Progenitor cell of endocrine pancreas (in vitro differentiated cells): ENCODE measurements at places on chromosomes 1 and 21.

DNA sequence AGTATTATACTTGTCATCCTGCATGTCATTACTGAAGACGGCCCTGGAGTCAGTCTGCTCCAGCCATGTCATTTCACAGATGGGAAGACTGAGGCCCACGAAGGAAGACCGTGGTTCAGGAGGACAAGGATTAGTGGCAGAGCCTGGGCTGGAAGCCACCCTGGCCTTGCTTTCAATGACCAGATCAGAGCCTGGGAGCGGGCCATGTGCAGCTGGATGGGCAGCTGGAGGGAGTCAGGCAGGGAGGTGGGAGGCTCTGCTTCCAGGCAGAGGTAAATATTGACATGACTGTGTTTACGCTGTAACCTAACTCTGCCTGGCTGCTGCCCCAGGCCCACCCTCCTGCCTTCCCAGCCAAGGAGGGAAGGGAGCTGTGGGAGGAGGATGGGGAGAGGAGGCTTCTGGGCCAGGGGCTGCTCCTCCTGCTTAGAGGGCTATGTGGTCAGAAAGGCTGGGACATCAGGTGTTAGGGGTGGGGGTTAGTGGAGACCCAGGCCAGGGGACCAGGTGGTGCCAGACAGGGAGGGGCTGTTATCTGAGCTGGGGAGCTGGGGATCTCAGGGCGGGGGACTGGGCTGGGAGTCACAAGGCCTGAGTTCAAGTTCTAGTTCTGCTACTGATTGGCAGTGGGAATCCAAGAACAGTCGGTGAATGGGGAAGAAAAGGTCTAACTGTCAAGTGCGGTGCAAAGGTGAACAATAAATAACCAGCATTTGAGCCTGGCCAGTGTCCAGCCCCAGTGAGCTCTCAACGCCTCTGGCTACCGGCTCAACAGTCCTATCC lies 48.5 kb upstream of the ECE1 start:
- DNase-seq: peak; percentile 48

DNA sequence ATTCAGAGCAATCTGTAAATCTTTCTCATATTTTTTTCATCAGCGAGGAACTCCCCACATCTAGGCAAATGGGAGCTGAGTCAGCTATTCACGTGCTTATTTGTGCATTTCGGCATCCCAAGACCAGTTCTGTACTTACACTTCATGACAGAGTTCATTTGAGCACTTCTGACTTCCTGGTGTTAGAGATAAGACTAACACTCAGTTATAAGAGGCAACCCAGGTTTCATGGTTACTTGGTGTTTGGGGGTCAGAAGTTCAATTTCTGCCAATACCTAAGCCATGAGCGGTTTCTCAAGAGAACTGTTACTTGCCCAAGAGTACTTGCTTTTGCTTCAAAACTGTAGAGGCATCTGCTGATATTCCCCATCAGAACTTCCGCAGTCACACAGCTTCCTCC lies 24.1 kb upstream of the DESI2 start:
- no peak for DNase-seq

- no peak for DNase-seq
Observed at GRCh38 chr1:27428316-27429028, 36.0 kb downstream of the GPR3 start.

- no peak for DNase-seq
Observed at GRCh38 chr1:185291159-185291558, 25.9 kb downstream of the IVNS1ABP start.

- DNase-seq: no peak
Observed at GRCh38 chr1:247443641-247444040, 14.3 kb downstream of the OR2B11 start.

- no peak for DNase-seq
Observed at GRCh38 chr1:106608841-106609240, 447.6 kb upstream of the PRMT6 start.

- DNase-seq: no peak
Observed at GRCh38 chr1:12296016-12296415, 66.2 kb downstream of the VPS13D start.

DNA sequence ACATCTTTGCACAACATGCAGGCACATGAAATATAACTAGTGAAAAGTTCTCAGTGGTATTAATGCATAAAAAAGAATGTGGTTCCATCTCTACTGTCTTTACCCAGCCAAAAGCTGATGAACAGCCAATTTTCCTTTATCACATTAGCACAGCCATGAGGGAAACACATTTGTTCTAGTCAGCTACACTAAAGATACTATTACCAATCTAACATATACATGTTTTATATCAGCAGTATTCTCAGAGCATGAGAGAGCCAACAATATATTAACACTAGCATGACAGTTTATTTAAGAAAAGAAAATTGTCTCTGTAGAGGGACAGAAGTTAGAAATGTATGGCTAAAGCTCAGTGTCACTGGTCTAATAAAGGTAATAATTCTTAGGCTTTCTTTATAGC lies 56.3 kb downstream of the USH2A start:
- DNase-seq: no peak

- DNase-seq: no peak
Observed at GRCh38 chr1:198467342-198467741, 73.1 kb downstream of the ATP6V1G3 start.

GRCh38 chr1:70220517-70221237 lies 503 bp upstream of the SRSF11 start:
- DNase-seq: no peak

DNA sequence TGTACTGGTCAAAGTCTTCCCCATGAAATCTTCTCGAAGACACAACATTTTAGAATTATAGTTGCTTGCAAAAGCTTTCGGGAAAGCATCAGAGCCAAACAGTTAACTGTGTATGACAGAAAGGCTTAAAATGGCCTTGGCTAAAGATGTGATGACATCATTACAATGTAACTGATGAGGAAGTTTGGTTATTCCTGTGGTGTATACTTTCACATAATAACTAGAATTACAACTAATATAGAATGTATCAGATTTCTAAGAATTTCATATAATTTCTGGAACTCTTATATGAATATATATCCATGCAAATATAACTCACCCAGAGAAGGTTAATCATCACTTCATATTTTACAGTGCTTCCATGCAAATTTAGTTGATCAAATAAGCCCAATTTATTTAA lies 8.4 kb downstream of the TP73 start:
- no peak for DNase-seq

DNA sequence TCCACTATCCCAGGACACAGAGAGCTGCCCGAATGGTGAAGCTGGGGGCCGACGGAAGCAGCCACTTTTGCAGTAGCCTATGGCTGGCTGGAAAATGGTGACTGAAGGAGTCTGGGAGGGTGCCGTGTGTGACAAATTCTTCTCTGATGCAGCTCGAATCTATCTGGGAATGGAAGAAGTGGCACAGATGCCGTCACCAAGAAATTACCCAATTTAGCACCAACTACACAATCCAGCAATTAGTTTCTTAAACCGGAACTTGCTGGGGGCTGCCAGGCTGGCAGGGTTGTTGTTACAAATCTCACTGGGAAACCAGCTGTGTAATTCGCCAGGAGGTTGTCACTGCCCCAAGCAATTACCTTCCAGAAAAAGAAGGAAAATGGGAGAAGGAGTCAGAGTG lies 18.0 kb downstream of the DLGAP3 start:
- no peak for DNase-seq

DNA sequence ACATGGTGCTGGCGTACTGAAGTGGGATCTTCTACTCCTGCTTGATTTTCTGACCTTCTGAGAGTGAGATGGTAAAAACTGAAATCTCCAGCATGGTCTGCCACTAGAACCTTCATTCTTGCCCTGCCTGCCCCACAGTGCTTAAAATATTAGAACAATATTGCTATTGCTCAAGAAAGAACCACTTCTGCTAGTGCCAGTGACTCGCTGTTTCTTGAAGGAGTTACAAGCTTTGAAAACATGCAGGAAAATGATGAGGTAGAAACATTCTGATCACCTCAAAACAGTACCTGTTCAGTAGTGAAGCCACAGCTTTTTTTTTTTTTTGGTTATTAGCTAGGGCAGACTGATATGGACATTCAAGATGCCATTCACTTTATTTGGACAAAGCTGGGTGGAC lies 95.3 kb downstream of the BACH1 start:
- DNase-seq: no peak

- DNase-seq: no peak
Observed at GRCh38 chr1:247451388-247452010, 6.4 kb downstream of the OR2B11 start.

GRCh38 chr1:44366371-44366975 lies 11.4 kb upstream of the ERI3 start:
- DNase-seq: no peak

- no peak for DNase-seq
Observed at GRCh38 chr1:185694081-185694480, 40.1 kb upstream of the HMCN1 start.

- no peak for DNase-seq
Observed at GRCh38 chr1:85957760-85958159, 198.8 kb downstream of the COL24A1 start.

- DNase-seq: no peak
Observed at GRCh38 chr1:222107267-222107666, 365.4 kb upstream of the DUSP10 start.

GRCh38 chr1:52628614-52629324 lies 4.2 kb upstream of the SHISAL2A start:
- no peak for DNase-seq

DNA sequence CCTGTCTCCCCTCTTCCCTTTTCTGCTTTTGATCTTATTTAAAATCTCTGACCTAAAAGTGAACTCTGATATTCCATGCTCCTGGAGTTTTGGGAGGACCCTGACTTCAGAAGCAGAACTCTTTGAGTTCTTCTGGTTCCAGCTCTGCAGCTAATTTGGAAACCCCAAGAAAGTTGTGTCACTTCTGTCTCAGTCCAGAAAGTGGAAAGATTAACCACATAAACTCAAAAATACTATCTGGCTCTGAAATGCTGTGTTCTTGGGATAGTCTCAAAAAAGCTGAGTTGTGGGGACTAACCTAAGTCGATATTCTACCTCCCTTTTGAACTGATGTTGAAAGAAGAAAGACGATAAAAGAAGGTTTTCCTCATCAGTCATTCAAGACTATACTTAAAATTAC lies 59.8 kb downstream of the ITPKB start:
- no peak for DNase-seq

DNA sequence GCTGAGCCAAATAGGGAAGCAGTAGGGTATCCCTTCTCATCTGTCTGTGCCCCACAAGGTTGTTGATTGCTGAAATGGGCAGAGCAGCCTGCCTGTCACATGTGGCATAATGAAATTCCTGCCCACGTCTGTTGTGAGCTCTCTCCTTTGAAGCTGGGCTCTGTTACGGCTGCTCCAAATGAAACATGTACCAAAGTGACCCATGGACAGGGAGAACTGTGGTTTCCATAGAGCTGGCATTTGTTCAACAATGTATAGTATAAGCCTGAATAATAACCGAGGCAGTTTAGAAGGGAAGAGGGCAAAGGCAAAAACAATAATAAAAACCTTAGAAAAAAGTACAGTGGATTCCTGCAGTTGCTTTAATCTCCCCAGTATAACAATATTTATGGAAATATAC lies 149.7 kb downstream of the LYPLAL1 start:
- no peak for DNase-seq

DNA sequence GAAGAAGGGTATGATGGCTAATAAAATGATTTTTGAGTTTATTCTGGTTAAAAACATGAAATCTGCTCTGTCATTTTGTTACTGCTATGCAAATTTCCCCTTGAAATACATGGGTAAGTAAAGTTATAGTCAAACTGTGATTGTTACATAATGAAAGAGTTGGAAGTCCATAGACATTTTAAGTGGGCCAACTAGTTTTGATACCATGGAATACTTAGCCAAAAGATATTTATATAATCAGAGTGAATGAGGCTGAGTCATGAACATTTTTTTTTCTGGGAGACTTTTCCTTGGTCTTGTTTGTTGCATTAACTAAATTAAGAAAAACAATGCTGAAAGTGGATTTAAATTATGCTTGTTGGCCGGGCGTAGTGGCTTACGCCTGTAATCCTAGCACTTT lies 58.2 kb upstream of the MPC2 start:
- DNase-seq: no peak

- DNase-seq: no peak
Observed at GRCh38 chr1:41870076-41870562, 48.6 kb downstream of the HIVEP3 start.

DNA sequence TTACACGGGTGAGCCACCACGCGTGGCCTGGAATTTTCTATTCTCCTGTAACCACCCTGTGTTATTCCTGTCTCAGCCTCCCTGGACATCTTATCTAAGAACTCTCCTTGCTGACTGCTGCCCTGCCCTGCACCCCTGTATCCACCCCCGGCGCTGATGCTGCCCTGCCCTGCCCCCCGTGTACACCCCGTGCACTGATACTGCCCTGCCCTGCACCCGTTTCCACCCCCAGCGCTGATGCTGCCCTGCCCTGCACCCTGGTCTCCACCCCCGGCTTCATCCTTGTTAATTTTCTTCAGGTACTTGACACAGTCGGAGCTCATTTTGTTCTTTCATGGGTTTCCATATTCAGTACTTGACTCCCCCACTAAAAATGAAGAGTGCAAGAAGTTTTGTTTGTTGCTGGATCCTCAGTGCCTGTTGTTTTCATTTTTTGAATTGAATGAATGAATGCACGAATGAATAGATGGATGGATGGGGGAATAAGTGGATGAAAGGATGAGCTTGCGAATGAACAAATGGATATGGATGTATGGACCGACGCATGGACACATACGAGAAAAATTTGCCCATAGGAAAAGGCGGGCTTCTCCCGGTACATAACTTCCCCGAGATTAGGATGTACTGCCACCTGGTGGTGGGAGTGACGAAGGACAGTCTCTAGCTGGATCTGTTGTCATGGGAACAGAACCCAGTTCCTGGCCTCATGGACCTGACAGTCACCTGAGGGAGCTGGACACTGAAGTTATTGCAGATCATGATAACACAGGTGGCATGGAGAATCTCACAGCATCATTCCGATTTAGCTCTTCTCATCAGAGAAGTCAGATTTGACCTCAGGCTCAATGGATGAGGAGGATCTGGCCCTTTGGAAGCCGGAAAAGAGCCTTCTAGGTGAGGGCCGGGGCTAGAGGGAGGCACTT lies 14.9 kb downstream of the AADACL4 start:
- DNase-seq: peak; percentile 65

DNA sequence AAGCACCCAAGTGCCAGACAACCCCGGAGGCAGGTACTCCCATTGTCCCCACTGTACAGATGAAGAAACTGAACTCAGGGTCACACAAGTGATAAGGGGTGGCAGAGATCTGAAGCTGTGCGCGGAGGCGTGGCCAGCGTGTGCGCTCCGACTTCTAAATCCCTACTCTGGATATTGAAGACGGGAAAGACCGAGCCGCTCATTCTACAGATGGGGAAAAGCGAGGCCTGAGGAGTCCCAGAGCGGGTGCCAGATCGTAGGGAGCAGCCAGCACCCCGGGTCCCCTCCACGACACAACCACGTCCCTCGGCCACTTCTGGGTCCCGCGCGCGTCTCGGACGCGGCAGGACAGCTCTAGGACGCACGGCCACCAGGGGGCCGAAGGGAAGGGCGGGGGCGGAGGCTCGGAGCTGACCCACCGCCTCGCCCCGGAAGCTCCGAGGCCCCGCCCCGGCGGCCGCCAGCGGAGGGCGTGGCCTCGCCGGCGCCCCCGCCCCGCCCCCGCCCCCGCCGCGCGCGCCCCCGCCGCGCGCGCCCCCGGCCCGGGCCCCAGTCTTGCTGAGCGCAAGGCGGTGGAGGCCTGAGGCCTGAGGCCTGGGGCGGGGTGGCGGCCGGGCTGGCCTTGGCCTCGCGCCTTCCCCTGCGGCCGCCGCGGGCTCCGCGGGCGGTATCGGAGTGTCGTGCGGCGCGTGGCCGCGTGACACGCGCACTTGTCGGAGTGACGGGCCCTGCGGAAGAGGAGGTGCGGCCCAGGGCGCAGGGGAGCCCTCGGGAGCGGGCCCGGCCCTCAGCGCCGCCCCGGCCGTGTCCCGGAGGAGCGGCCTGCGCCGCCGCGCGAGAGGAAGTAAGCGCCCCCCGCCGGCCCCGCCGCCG lies at the start of gene H6PD:
Gene H6PD (plus strand): TSS at position 552 of the 873 bp plus-strand sequence. CDS start 10,161 bp downstream, outside the sequence.
- DNase-seq: peak; percentile 83

- DNase-seq: no peak
Observed at GRCh38 chr1:175481126-175482070, 262.0 kb downstream of the TNR start.
